Fibroblast of skin of back (primary cell): ENCODE measurements at places on chromosomes 2 and 18.

DNA sequence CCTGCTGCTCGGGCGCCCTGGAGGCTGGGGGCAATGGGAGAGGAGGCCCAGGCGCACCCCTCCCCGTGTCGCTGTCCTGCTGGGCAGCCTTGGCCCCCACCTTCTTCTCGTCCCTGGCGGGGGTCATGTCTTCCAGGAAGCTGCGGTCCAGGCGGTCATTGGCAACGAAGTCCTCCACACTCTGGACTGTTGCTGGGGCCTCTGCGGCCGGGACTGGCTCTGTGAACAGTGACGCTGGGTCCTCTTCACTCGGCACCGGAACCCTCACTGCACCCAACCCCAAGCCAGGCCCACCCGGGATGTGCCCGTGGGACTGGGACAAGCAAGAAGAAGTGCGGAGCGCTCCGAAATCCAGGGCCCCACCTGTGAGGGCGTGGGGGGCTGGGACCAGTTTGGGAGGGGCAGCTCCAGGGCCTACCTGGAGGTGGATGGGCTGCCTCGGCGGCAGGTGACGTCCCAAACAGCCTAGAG is 308.0 kb downstream of the CCDC74A start:
- no peak for DNase-seq

GRCh38 chr2:74321737-74322136 is 21.5 kb downstream of the SLC4A5 start:
- no peak for DNase-seq

GRCh38 chr2:239208465-239209180 is 192.2 kb downstream of the HDAC4 start:
- no peak for DNase-seq

- DNase-seq, result peak; percentile 44
These were observed 40.7 kb upstream of the C2orf66 start for GRCh38 chr2:196849895-196850294.

- DNase-seq, result no peak
These were observed 14.4 kb upstream of the TET3 start for GRCh38 chr2:73970141-73970803.

DNA sequence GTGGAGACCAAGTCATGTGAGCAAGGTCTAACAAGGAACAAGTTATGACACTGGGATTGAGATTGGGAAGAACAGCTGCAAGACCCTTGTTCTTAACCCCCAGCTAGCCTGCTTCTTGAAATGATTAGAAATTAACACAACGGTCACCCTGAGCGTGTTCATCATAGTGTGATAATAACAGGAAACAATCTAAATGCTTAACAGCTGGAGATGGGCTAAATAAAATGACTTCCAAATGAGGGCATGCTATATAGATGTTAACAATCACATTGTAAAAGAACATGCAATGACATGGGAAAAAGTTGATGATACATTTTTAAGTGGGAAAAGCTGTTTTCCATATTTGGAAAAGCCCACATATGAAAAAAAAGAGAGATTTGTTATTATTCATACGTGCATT is 47.6 kb downstream of the RPL37A start:
- DNase-seq, result peak; percentile 58

- DNase-seq, result peak; percentile 58
These were observed 811.8 kb upstream of the ACVR2A start for GRCh38 chr2:147033044-147033443.

DNA sequence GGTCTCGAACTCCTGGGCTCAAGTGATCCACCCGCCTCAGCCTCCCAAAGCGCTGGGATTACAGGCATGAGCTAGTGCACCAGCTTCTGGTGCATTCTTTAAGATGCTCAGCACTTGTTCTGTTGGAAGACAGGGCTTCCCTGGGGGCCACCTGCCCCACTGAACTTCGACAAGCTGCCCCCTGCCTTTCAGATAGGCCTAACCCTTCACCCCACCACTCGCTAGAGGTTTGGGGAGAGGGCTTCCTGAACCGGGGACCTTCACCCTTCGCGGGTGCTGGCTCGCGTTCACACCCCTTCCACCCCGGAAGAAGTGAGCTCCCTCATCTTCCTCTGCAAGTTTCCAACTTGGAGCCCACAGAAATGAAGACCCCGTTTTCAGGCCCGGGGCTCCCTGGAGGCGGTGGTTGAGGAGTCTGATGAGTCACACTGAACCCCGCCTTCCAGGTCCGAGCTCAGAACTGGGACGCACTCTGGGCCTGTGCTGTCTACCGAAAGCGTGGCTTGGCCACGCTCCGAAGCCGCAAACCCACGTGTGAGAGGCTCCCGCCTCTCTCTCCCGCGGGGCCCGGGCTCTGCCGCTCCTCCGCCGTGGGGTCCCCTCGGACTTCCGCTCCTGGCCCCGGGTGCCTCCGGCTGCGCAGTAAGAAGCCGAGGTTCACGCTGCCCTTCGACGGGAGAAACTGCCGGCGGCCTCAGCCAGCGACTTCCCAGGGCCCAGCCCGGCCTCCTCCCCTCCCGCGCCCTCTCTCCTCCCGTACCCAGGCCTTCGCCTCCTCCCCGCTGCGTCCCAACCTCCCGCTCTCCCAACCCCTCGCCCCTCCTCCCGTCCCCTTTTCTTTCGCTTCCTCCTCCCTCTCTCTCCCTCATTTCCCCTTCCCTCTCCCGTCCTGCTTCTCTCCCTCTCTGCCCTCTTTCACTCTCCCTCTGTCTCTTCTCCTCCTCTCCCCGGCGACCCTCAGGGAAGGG is 47.5 kb upstream of the SP3 start:
- DNase-seq, result peak; percentile 61

GRCh38 chr2:78979380-78980151 is 45.9 kb upstream of the REG3G start:
- peak; percentile 16 for DNase-seq

GRCh38 chr2:118049816-118050140 is 35.9 kb upstream of the CCDC93 start:
- DNase-seq, result no peak

DNA sequence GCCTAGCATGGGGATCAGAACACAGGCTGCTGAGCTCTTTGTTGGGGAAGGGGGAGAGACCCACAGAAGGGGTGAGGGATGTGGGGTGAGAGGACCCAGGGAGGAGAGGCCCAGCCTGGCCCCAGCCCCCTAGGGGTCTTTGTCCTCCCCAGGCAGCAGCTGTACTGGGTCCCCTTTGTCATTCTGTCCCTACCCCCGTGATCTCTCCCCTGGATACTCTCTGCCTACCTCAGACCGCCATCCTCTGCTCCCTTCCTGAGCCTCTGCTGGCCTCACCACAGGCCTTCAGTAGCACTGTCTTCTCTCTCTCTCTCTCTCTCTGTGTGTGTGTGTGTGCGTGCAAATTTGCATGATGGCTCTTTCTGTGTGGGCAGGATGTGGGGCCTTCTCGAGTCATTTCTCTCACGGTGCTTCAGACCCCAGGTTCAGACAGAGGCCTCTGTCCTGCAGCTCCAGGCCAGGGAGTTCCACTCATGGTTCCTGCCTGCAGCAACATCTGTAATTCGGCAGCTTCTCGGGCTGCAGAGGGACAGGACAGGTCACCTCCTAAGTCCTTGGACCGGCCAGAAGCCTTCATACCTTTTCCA is 1.4 kb downstream of the PSD4 start:
- no peak for DNase-seq

GRCh38 chr2:74822771-74823566 is 11.0 kb upstream of the HK2 start:
- no peak for DNase-seq

DNA sequence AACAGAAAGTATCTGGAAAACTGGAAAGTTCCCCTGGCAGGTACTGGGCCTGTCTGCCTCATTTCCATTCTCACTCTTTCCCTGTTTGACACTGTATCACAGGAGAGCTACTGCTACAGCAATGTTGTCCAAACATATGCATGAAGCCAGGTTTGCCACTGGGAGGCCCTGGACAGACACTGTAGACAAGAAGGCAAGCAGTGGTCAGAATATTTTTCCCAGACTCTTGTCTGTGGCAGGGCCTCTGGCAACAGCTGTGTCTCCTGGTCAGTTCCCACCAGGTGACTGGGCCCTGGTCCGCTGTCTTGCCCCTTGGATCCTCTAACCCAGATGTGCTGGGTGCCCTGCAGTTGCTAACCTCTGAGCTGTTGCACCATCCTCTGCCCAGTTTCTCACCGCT is 178.9 kb upstream of the FANCL start:
- no peak for DNase-seq

- peak; percentile 90 for DNase-seq
These were observed 2.4 kb downstream of the CTIF start for GRCh38 chr18:48541026-48541746.
